ENCODE measurements at places on chromosomes 11 and 22. TPM values are rescaled to one million over a fixed set of nuclear protein-coding genes. Genes with fewer than 3 reads are reported as not detected.

- no peak overlapping the region for H3K4me3 ChIP-seq
- peaks cover 6% of the 10 kb centered on the region for H3K4me1 ChIP-seq
- no peak for DNase-seq
Measured at GRCh38 chr11:9121469-9121796, 30.0 kb upstream of the SCUBE2 start.

DNA sequence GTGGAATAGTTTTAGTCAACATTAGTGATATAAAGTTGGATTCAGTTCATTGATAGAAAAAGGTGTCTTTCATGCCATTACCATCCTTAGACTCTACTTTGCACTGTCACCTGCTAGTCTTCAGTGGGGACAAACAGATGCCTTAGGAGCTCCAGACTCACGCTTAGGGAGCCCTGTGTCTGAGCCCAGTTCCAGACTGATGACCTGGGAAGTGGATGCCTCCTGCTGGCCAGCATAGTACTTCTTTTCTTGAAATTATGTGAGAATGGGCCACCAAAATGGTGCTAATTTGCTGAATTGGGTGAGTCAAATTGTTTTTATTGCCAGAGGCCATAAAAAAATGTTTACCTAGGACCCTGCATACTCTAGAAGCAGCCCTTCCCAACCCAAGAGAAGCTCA lies 53.9 kb downstream of the NOX4 start:
- no peaks in the 10 kb centered on the region for H3K27me3 ChIP-seq
- DNase-seq: no peak
- H3K4me3 ChIP-seq: no peak overlapping the region
- H3K4me1 ChIP-seq: no peaks in the 10 kb centered on the region
- no peaks in the 10 kb centered on the region for H3K36me3 ChIP-seq

- H3K4me3 ChIP-seq: no peak overlapping the region
- DNase-seq: no peak
- no peaks in the 10 kb centered on the region for H3K36me3 ChIP-seq
- no peak overlapping the region for H3K27ac ChIP-seq
- H3K27me3 ChIP-seq: no peaks in the 10 kb centered on the region
- peaks cover 2% of the 10 kb centered on the region for H3K4me1 ChIP-seq
Measured at GRCh38 chr22:43288807-43289420, 54.3 kb downstream of the SCUBE1 start.

- H3K4me1 ChIP-seq: no peaks in the 10 kb centered on the region
- no peaks in the 10 kb centered on the region for H3K36me3 ChIP-seq
- H3K4me3 ChIP-seq: no peak overlapping the region
Measured at GRCh38 chr11:2742201-2742600, 42.4 kb upstream of the KCNQ1OT1 start.

The RCOR2 gene
- 0.28 TPM for total RNA-seq
